Activated T-helper 9 cell treated with anti-CD3 and anti-CD28 coated beads, Interleukin-2, amount 50 U/mL, for 16 hours (primary cell): ENCODE measurements at places on chromosomes 3 and 15.

DNA sequence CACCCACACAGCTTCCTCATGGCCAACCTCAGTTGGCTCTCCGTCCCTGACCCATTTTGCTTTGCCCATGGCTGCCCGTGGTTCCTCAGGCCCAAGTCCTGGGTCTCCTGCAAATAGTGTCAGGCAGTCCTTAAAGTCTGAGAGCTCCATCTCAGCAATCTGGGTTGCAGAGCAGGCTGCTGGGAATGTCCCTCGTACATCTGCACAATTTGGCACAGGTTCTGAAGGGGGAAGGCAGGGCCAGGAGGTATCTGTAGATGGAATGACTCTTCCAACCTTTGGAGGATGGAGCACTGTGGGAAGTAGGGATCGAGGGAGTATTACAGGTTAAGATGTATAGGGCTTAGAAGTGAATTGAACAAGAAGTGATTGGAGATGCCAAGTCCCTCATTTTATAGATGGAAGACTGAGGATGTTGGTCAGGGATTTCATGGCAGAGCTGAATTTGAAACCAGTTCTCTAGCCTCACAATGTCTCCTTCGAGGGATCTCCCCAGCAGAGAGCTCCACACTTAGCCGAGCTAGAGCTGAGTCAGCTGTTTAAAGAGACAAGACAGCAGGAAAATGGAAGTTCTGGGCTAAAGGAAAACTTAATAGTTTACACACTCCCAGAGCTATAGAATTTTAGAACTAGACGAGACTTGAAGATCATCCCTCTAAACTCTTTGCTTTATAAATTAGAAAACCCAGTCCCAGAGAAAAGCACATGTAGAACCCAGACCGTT is 9.2 kb downstream of the CKMT1A start:
- no peak for DNase-seq

DNA sequence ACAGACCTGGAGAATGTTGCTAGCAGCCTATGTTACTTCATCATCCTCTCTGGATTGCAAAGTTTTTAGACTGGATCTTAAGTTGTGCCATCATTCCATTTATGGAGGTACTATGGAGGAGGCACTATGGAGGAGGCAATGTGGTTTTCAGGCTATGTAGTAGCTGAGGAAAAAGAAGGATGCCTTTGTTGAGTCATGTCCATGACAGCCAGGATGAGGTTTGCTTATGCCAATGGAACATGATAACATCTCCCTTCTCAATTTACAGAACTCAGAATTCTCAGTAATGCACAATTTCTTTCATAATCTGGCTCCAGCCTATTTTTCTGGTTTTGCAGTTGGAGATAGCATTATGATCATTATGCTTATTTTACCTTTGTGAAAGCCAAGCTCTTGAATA is 65.9 kb upstream of the TMEM108 start:
- no peak for DNase-seq

GRCh38 chr3:108432431-108432830 is 78.0 kb downstream of the MYH15 start:
- no peak for DNase-seq

- DNase-seq: no peak
Measured at GRCh38 chr15:31605467-31605931, 278.9 kb downstream of the KLF13 start.
